ENCODE measurements at places on chromosomes 1 and 21.

- no peak for DNase-seq
These were observed 30.5 kb downstream of the LRRC52 start for GRCh38 chr1:165574295-165574694.

- no peak for DNase-seq
These were observed 26.4 kb downstream of the TRAF5 start for GRCh38 chr1:211352985-211353515.

- no peak for DNase-seq
These were observed 83.4 kb downstream of the ASH1L start for GRCh38 chr1:155479205-155479604.

- DNase-seq: no peak
These were observed 112.6 kb downstream of the ADAMTS1 start for GRCh38 chr21:26732432-26733221.

- DNase-seq: peak; percentile 28
These were observed 13.4 kb downstream of the EPB41 start for GRCh38 chr1:28927648-28928313.

GRCh38 chr1:27872059-27872801 lies at the start of gene THEMIS2:
Gene THEMIS2 (plus strand): TSS chr1:27872544. CDS start chr1:27872572, 28 bp downstream.
- no peak for DNase-seq
